Activated CD4-positive, alpha-beta memory T cell treated with anti-CD3 and anti-CD28 coated beads for 36 hours (primary cell): ENCODE measurements at places on chromosomes 3 and 15. TPM values are rescaled to one million over a fixed set of nuclear protein-coding genes. Genes with fewer than 3 reads are reported as not detected.

DNA sequence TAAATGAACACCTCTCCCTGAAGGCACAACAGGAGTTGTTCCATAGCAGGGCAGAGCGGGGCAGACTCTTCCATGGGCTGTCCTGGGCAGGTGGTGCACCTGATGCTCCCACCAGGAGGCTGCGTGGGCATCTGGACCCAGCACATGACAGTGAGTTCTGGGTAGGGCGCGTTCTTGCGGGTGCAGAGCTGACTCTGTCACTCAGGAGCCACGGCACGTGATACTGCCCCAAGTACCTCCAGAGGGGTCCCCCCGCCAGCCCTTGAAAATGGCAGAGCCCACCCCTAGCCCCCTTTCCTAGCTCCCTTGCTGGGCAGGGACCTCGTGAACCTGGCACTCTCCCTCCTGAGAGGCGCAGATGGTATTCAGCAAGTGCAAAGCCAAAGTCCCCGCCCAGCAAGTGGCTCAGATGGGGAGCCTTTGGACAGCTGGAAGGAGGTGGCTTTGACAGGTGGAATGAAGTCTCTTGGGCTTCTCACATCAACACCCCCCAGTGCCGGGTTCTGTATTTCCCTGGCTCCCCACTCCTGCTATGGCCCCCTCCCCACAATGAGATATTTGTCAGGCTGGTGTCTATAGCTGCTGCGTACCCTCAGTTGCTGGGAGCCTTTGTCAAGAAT, 172.1 kb downstream of the TBC1D2B start:
- H3K4me1 ChIP-seq, result peaks cover 2% of the 10 kb centered on the region
- peaks cover 16% of the 10 kb centered on the region for H3K27me3 ChIP-seq
- DNase-seq, result no peak

GRCh38 chr3:39146083-39146501, 7.3 kb downstream of the CSRNP1 start:
- H3K4me1 ChIP-seq, result peaks cover 72% of the 10 kb centered on the region
- peak overlapping the region; percentile 8 for H3K4me3 ChIP-seq
- H3K27me3 ChIP-seq, result no peaks in the 10 kb centered on the region
- H3K27ac ChIP-seq, result peak overlapping the region; percentile 97
- DNase-seq, result no peak

DNA sequence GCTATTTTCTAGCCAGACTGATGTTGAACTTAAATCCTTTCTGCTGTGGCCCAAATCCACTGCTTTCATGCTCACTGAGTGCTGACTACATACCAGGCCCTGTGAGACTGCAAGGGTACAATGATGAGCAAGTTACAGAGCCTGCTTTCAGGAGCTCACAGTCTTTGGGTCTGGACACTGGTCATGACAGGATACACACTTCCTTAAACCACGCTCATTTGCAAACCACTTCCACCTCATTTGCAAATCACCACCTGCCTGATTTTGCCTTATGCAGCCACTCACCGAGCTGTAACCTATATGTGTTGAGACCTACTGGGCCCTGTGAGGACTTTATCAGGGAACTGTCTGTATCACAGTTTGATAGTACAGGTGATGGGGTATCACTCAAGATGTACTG, 50.2 kb upstream of the LRRC58 start:
- H3K27me3 ChIP-seq, result no peaks in the 10 kb centered on the region
- H3K4me3 ChIP-seq, result no peak overlapping the region
- no peak for DNase-seq
- no peaks in the 10 kb centered on the region for H3K36me3 ChIP-seq

GRCh38 chr3:190401963-190402362, 14.0 kb downstream of the CLDN16 start:
- no peaks in the 10 kb centered on the region for H3K36me3 ChIP-seq
- no peak for DNase-seq
- H3K27ac ChIP-seq, result no peak overlapping the region
- H3K4me3 ChIP-seq, result no peak overlapping the region
- H3K4me1 ChIP-seq, result no peaks in the 10 kb centered on the region

The HTD2 gene
- total RNA-seq, result 7.6 TPM

DNA sequence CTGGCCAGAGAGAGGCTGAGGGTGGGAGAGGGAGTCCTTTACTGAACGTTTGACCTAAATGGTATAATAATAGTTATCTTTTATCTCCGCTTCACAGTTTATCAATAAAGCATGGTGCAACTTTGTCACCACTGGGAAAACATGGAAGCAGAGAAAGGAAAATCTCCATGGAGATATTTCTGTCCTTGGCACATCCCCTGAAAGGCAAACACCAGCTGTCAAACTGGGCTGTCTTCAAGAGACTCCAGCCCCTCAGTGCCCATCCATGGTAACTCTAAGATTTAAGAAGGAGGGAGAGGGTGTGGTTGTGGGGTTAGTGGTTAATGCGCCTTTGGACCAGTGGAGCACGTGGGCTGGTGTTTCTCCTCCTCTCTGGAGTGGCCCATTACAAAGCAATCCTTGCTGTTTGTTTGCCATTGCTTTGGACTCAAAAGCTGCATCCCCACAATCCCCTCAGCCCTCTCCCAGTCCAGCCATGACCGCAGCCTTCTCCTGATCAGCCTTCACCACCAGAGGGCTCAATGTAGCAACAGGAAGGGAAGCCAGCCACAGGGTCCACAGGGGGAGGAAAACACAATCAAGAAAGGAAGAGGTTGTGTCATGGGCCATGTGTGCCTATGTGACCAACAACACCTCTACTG, 38.2 kb upstream of the FAM174B start:
- peaks cover 9% of the 10 kb centered on the region for H3K27me3 ChIP-seq
- peaks cover 3% of the 10 kb centered on the region for H3K36me3 ChIP-seq
- no peak overlapping the region for H3K4me3 ChIP-seq
- H3K27ac ChIP-seq, result no peak overlapping the region
- H3K4me1 ChIP-seq, result no peaks in the 10 kb centered on the region
- no peak for DNase-seq

DNA sequence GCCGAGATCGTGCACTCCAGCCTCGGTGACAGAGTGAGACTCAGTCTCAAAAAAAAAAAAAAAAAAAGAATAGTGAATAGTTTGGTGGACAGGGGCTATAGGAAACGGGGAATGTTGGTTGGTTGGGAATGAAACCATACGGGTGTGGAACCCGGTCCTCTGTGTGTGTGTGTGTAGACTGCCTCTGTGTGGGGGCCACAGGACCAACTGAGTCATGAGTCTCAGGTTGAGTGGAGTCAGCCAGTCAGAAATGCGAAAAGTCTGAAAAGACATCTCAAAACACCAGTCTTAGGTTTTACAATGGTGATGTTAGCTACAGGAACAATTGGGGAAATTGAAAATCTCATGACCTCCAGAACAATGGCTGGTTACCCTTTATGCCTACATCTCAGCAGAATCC, 44.5 kb downstream of the ZDHHC19 start:
- no peak overlapping the region for H3K4me3 ChIP-seq
- DNase-seq, result peak; percentile 75
- peak overlapping the region; percentile 79 for H3K27ac ChIP-seq
- H3K36me3 ChIP-seq, result no peaks in the 10 kb centered on the region

DNA sequence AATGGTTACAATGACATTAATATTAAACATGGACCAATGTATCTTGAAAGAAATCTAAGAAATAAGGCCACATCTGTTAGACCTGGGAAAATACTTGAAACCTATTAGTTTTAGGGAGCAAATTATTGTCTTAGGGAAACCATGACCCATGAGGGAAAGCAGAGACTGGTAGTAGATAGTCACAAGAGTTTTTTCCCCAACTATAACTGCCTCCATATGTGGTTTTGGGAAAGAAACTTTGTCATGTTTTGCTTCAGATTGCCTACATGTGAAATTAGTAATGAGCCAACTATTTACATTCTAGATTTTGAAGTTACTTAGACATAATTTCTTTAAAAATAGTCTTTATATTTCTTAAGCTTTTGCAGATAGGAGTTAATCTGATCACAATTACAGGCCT, 474.9 kb downstream of the ROBO2 start:
- H3K4me3 ChIP-seq, result no peak overlapping the region
- H3K27me3 ChIP-seq, result no peaks in the 10 kb centered on the region
- H3K27ac ChIP-seq, result no peak overlapping the region
- DNase-seq, result no peak
- H3K4me1 ChIP-seq, result no peaks in the 10 kb centered on the region

DNA sequence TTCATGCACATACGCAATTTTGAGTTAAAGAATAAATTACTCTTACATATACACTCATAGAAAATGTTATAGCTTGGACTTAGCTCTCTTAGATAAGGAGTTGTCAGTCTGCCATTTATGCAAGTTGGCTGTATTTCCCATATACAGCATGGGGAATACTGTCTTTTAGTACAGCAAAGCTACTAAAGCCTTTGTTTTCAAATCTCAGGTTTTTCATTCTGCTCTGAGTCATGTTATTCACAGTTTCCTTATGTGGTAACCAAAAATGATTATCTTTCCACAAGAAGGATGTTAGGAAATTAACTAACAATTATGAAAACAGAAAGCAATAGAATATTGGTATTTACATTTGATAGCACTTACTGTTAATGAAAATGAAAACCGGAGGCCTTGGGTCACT, 4.3 kb upstream of the TIPARP start:
- no peak for DNase-seq
- H3K27ac ChIP-seq, result no peak overlapping the region
- H3K27me3 ChIP-seq, result no peaks in the 10 kb centered on the region
- H3K4me1 ChIP-seq, result peaks cover 43% of the 10 kb centered on the region
- peaks cover under 1% of the 10 kb centered on the region for H3K36me3 ChIP-seq
- H3K4me3 ChIP-seq, result no peak overlapping the region

- DNase-seq, result peak; percentile 83
- no peak overlapping the region for H3K27ac ChIP-seq
These were observed 23.2 kb downstream of the RPLP1 start for GRCh38 chr15:69475769-69476358.

The LMLN gene
- total RNA-seq, result 3.6 TPM

DNA sequence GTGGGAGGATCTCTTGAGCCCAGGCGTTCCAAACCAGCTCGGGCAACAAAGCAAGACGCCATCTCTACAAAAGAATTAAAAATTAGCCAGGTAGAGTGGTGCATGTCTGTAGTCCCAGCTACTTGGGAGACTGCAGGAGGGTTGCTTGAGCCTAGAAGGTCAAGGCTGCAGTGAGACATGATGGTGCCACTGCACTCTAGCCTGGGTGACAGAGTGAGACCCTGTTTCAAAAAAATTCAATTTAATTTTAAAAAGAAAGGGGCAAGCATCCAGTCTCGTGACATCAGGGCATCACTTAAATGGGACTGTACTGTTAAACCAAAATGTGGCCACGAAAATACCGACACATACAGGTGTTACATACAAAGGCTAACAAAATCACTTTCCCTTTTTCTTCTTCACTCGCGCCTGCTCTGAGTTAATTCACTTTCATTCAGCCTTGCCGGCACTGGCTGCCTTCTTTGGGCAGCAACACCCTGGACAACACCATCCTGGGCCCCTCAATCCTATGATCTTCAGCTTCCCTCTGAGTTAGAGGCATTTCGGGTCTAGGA, 121.7 kb downstream of the LIPC start:
- DNase-seq, result no peak
- H3K27ac ChIP-seq, result no peak overlapping the region
- no peak overlapping the region for H3K4me3 ChIP-seq
- H3K4me1 ChIP-seq, result peaks cover 5% of the 10 kb centered on the region

- H3K4me3 ChIP-seq, result no peak overlapping the region
- peaks cover 30% of the 10 kb centered on the region for H3K4me1 ChIP-seq
- DNase-seq, result no peak
- no peaks in the 10 kb centered on the region for H3K36me3 ChIP-seq
- H3K27ac ChIP-seq, result no peak overlapping the region
These were observed 6.4 kb upstream of the FMN1 start for GRCh38 chr15:33200903-33201302.

DNA sequence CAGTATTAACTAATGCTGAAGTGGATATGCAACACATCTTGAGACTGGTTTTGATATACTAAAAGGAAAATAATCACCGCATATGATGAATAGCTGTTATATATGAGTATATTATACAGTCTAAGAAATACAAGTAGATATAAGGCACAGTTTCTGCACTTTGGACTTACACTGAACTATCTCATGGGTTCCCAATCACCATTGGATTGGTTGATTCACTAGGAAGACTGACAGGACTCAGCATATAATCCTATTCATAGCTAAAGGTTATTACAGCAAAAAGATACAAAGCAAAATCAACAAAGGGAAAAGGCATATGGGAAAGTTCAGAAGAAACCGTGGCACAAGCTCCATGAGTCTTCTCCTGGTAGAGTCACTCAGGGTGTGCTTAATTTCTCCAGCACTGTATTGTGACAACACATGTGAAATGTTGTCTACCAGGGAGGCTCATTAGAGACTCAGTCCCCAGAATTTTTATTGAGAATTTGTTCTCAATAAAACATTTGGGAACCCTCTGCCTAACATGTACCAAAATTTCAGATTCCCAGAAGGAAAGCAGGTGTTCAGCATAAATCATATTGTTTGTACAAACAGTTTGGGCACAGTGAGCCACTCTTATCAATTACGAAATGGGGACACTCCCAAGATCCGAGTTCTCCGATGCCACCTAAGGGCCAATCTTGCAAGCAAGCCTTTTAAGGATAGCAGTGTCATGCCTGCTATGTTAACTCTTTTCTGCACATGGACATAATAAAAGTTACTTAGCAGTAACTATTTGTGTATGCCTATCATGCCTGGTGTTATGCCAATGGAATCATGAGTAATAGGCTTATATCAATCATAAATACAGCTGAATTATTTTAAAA, 26.8 kb downstream of the CMC1 start:
- no peak overlapping the region for H3K27ac ChIP-seq
- DNase-seq, result no peak
- no peak overlapping the region for H3K4me3 ChIP-seq
- peaks cover 51% of the 10 kb centered on the region for H3K36me3 ChIP-seq

- H3K4me3 ChIP-seq, result no peak overlapping the region
- no peaks in the 10 kb centered on the region for H3K36me3 ChIP-seq
- DNase-seq, result no peak
- H3K27me3 ChIP-seq, result no peaks in the 10 kb centered on the region
These were observed 512.9 kb downstream of the MCTP2 start for GRCh38 chr15:94744080-94744793.

GRCh38 chr15:87322870-87323269, 933.7 kb downstream of the NTRK3 start:
- no peak for DNase-seq
- H3K36me3 ChIP-seq, result no peaks in the 10 kb centered on the region
- no peaks in the 10 kb centered on the region for H3K4me1 ChIP-seq
- peaks cover 3% of the 10 kb centered on the region for H3K27me3 ChIP-seq
- no peak overlapping the region for H3K4me3 ChIP-seq
- no peak overlapping the region for H3K27ac ChIP-seq
